CD4-positive, alpha-beta T cell treated with Interleukin-2 at 100 ng/mL for 4 hours (primary cell): ENCODE measurements at places on chromosomes 5 and 9.

- DNase-seq: no peak
Observed at GRCh38 chr5:76514292-76514691, 108.9 kb downstream of the F2RL2 start.

DNA sequence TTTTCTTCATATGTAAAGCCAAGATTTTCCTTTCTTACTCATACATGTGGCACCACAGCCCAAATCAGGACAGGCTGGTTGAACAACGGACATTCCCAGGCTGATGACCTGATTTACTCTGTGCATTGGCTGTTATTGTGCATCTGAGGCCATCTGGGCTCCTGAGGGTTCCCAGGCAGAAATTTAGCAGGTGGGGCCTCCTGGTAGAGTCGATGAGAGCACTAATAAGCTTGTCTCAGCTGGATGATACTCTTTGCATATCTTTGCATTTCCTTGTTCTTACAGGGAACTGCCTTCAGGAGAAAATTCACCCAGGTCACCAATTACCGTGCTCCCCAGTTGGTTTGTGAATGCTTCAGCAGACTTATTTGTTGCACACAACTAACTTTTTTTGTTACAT lies 605.1 kb downstream of the ELAVL2 start:
- DNase-seq: no peak

DNA sequence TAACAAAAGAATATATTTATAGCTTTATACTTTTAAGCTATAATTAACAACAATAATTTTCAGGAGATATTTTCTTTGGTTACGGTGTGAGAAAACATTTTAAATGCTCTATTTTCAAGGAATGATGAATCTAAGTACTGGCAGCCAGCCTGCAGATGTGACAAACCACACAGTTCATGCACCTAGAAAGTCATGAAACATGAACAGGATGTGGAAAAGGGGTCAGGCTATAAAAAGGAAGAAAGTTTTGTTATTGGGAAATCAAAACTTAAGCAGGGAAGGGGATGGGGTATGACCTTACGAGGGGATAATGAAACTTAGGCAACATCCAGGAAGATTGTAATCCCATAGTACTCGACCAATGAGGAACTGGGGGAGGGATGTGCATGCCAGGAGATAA lies 508.7 kb upstream of the GRAMD2B start:
- no peak for DNase-seq

DNA sequence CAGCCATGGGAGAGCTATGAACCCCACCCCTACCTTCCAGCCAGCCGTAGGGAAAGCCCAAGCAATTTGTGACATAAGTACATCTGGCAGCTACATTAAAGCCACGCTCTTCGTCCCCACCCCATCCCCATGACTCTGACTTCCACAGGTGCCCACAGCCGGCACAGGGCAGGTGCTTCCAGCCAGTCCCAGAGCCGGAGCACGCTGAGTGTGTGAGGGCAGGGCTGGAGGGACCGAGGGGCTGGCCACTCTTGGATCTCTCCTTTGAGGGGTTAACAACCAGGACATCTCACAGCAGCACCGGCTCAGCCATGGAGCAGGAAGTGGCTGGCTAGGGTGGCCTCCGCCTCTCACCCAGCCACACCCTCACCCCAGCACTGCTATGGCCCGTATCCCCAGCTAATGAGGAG lies 2.4 kb upstream of the FAM78A start:
- DNase-seq: no peak

- no peak for DNase-seq
Observed at GRCh38 chr5:112388074-112388473, 31.0 kb downstream of the EPB41L4A start.

GRCh38 chr5:36502608-36503007 lies 103.8 kb upstream of the SLC1A3 start:
- DNase-seq: no peak

- DNase-seq: peak; percentile 37
Observed at GRCh38 chr5:10364186-10364689, 10.7 kb downstream of the MARCHF6 start.

- no peak for DNase-seq
Observed at GRCh38 chr9:120692901-120693699, 21.2 kb downstream of the MEGF9 start.

DNA sequence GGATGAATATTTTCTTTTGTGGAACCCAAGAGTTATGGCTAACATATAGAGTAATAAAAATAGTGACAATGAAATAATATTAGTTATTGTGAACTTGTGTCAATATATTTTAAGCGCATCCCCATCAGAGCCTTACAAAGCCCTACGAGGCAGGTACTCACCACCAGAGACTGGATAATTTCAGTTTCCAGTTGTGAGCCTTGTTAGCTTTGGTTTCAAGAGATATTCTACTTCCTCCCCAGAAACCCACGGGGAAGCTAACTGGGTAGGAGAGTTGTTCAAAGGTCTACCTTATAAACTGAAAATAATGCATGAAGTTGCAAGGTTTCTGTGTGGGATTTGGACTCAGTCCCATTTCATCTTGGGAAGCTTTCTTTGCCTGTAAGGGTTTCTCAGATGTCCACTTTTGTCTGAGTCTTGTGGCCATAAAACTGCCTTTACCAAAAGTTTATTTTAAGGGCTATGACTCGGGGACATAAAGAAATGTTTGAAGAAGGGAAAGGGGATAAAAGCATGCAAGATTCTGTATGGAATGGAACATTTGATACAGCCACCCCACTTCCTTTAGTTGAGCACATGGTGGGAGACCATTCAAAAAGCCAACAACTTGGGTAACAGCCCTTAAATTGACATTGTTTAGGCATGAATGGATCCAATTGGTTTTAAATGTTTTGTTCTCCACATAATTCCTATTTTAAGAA lies 57.4 kb upstream of the ANKRD55 start:
- DNase-seq: no peak

DNA sequence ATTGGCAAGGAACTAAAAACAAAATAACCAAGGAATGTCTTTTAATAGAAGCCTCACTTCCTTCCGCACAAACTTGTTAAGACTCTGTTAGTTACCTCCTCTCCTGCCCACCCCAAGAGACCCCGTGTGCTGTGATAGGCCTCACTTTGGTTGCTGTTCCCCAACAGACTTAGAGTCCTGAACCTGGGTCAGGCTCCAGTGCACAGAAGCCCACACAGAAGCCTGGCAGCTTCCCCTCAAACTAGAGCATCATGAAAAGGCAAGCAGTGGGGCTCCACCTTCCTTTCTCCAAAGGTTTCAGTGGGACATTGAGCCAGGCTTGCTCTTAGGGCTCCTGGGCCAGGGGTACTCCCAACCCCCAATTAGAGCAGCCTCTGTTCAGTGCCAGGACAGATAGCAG lies 230.5 kb downstream of the ESM1 start:
- DNase-seq: no peak

GRCh38 chr9:127308652-127309434 lies 44.3 kb downstream of the GARNL3 start:
- DNase-seq: no peak

GRCh38 chr9:95887926-95888497 lies 12.5 kb downstream of the ERCC6L2 start:
- DNase-seq: peak; percentile 8

- no peak for DNase-seq
Observed at GRCh38 chr9:105971986-105972385, 277.6 kb downstream of the TMEM38B start.

- no peak for DNase-seq
Observed at GRCh38 chr5:137370096-137371071, 128.7 kb downstream of the SPOCK1 start.

GRCh38 chr5:142650881-142651280 lies 35.0 kb downstream of the FGF1 start:
- no peak for DNase-seq

GRCh38 chr9:94714494-94714893 lies 12.0 kb upstream of the AOPEP start:
- DNase-seq: no peak

DNA sequence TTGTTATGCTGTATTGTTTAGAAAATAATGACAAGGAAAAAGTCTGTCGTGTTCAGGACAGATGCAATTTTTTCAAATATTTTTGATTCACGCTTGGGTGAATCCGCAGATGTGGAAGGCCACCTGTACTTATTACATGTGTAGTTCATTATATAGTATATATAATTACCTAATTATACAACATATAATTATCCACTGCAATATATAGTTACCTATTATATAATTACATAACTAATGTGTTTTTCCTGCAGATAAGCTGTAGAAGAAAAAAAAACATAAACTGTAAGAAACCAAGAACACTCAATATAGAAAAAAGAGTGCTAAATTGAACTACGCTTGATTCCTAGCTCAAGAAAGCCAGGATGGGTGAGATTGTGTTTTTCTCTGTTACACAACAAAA lies 93.6 kb upstream of the RANBP3L start:
- no peak for DNase-seq

GRCh38 chr5:98463676-98464075 lies 309.8 kb upstream of the RGMB start:
- no peak for DNase-seq

DNA sequence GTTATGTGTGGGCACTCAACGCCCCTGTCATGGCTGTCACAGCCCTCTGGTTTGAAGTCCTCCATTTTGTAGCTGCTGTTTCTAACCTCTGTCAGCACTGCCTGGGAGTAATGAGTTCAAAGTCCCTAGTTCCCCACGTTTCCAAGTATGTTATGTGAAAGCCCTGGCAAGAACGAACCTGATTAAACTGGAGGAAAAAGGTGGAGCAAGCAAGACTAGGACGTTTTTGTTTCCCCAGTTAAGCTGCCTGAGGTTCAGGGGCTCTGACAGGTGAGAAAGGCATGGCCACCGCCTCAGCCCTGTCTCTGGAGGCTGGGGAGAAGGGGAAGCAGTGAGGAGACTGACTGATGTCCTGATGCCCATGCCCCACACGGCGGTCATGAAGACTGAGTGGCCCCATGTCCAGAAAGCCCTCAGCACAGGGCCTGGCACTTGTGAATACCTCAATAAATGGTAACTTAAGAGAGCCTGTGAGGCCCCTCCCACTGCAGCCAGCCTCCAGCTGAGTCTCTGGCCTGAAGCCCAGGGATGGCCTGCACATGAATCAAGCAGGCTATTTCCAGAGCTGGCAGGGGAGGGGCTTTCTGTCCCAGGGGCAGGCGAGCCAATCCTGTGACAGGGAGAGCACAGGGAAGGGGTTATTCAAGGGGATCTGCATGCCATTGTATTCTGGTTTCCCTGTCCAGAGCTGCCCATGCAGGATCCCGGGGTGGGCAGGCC lies 61.8 kb downstream of the PFDN1 start:
- DNase-seq: no peak

DNA sequence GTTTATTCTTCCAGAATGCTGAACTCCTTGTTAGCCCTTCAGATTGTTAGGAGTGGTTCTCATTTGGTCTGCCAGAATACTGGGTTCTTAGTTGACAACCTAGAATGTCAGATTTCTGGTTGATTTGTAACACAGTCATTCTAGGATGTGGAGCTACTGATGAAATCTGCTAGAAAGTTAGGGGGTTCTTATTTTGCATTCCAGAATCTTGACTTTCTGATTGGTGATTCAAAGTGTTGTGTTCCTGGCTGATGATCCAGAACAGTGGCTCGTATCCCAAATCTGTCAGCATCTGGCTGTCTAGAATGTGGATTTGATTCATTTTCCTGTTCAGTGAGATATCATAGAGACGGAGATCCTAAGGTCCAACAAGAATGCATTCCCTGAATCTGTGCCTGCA lies 21.9 kb downstream of the PTGS1 start:
- DNase-seq: no peak

DNA sequence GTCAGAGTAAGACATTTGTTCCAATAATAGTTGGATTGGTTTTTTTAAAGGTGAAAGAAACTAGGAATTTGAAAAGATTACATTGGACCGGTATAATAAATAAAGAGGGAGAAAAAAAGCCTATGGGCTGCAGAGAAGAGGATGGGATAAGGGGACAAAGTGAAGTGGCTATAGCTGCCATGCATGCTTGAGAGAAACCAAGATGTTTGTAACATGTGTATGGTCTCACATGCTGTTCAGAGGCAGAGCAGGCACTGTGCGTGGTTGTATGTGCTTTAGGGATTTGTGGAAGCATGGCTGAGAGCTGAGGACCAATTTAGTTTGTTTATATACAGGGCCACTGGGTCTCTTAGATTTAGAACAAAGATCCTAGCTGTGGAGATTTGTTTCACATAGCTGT lies 32.7 kb downstream of the LNPEP start:
- DNase-seq: no peak

- DNase-seq: no peak
Observed at GRCh38 chr5:113002423-113002822, 25.8 kb downstream of the DCP2 start.

DNA sequence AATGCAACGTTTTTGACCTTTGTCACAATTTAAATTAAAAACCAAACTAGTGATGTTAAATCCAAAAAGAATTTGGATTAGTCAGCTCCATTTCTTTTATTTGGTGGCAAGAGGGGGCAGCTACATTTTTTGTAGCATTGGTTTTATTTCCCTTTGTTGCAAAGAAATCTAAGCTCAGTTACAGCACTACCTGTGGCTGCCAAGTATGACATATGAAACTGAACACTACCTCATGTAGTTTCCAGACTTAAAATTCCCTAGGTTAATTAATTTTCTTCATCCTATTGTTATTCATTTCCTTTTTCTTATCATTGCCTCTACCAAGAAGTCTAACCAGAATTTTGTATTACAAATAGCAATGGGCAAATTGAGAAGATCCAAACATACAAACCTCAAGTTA lies 393.5 kb downstream of the BRINP1 start:
- no peak for DNase-seq

DNA sequence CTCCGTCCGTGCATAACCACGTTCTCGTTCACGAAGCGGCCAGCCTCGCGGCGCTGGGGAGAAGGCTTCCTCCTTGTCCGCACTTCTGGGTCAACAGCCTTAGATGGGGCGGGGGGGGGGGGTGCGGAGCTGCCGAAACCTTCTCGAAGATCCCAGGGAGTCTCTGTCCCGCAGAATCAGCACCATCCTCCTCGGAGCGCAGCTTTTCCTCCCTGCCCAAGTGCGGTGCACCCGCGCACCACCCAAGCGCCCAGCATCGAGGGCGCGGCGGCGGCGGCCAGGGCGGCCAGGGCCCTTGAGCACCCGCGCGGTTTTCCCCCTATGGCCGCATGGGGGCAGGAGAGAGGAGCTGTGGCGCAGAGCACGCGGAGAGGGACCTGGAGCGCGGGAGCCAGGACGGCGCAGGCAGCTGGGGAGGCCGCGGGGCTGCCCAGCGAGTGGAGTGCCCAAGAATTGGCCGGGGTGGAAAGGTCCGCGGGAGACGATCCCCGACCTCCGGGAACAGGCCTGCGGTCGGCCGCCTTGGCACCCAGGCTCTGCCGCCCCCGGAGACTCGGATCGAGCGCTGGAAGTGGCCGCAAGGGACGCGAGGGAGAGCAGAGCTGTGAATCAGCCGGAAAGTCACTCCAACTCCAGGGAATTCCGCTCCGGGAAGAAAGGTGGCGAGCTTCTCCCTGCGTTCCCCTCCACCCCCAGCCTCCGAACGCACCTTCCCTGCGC lies 43.1 kb downstream of the TMEM174 start:
- DNase-seq: peak; percentile 57

GRCh38 chr5:180670586-180671359 lies 21.4 kb upstream of the FLT4 start:
- DNase-seq: peak; percentile 35

- no peak for DNase-seq
Observed at GRCh38 chr5:13708906-13709305, 235.6 kb downstream of the DNAH5 start.

DNA sequence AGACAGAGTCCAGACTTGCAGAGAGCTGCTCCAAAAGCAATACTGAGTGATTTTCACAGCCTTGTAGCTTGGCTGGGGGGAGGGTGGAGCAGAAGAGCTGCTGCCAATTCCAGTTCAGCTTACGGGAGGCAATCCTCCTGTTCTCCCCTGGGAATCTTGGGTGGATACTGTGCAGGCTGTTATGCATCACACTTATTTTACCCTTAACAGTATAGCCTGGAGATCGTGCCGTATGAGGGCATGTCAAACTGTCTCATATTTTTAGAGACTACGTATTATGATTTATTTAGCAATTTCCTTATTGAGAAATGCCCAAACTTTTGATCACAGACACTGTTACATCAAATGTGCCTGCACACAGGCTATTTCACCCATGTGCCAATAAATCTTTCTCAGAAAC lies 85.2 kb downstream of the BASP1 start:
- DNase-seq: no peak
